ENCODE measurements at places on chromosomes 7 and 10.

DNA sequence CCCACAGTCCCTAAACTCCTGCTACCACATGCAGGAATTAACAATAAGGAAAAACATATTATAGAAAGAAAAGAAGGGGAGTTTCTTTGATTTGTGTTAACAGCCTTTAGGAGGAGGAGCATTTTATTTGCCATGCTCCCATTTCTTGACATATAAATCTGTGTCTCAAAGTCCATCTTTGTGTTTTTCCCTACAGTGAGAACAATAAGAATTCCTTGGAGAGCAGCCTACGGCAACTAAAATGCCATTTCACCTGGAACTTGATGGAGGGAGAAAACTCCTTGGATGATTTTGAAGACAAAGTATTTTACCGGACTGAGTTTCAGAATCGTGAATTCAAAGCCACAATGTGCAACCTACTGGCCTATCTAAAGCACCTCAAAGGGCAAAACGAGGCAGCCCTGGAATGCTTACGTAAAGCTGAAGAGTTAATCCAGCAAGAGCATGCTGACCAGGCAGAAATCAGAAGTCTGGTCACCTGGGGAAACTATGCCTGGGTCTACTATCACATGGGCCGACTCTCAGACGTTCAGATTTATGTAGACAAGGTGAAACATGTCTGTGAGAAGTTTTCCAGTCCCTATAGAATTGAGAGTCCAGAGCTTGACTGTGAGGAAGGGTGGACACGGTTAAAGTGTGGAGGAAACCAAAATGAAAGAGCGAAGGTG, 4.1 kb downstream of the IFIT2 start:
- DNase-seq = no peak

DNA sequence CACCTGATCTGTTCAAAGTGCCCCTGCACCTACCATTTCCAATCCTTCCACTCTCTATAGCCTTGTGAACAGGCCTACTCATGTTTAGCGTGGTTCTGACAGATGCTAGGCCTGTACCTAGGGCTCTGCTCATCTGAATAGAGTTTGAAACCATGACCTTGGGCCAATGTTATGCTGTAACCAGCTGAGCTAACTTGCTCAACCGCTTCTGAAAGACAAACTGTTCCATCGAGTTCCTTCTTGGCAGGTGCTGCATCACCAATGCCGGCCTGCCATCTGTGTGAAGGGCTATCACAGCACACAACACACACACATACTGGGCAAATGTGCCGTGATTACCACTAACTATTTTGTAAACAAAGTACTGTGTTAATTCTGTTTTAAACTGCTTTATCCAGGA, 419.0 kb upstream of the GALNT17 start:
- no peak for DNase-seq

GRCh38 chr10:124455441-124455840, 5.6 kb upstream of the NKX1-2 start:
- no peak for DNase-seq

DNA sequence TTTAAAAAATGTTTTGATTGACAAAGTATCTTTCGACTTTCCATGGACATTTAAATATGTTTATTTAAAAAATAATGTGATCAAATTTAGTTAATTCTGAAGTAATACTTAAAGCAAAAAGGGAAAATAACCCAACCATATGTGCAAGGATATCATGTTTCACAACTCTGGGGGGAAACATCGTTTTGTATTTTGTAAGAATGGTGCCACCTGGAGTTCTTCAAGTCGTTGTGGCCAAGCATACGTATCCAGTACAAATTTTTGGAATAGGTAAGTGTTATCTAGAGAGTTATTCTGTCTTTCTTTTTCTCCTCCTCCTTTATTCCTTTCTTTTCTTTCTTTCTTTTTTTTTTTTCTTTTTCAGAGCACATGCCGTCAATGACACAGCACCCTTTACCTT, 176.2 kb upstream of the CSTF2T start:
- no peak for DNase-seq

DNA sequence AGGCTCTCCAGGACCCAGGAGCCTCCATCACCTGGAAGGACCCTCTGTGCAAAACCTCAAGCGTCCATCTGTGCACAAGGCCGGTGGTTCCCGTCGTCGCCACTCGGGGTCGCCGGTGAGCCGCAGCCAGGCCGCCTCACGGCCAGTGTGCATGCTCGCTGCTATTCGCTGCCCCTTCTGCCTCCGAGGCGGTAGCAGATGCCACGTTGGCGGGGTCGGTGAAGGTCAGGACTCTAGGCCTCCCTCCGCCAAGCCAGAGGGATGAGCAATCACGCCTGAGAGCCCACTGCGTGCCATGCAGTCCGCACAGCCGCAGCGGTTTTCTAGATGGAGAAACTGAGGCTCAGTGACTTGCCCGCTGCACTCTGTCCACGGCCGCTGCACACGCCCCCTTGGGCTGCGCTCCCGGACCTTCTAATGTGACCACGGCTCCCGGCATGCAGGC, 5.7 kb downstream of the UPK3B start:
- DNase-seq = no peak

GRCh38 chr7:146565872-146566271, 449.3 kb downstream of the CNTNAP2 start:
- DNase-seq = no peak

DNA sequence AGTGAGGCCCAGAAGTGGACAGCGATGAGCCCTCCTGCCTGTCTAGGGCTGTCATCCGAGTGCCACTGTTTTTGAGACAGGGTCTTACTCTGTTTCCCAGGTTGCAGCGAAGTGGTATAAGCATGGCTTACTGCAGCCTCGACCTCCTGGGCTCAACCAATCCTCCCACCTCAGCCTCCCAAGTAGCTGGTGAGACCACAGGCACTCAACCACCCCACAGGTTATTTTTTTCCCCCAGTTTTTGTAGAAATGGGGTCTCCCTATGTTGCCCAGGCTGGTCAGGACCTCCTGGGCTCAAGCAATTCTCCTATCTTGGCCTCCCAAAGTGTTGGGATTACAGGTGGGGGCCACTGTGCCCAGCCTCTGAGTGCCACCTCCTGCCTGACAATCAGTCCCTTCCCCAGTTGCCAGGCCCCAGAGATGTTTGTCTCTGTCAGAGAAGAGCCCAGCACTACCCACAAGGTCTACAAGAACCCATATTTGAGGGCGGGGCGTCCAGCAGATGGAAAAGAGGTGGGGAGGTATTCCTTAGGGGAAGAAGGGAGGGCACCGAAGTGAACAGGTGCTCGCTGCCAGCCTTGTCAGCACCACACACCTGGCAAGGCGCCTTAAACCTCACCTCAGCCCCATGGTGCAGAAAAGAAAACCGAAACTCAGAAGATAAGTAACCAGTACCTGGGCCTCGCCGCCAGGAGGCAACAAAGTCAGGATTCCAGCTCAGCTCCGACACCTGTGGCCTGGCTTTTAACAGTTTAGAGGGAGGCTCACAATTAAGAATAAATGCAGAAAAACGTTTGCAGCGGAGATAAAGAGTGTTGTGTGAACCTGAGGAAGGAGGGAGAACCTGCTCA, 77.4 kb upstream of the ANLN start:
- DNase-seq = peak; percentile 65

- DNase-seq = no peak
Measured at GRCh38 chr10:118732245-118733165, 22.3 kb downstream of the CACUL1 start.

- DNase-seq = no peak
Measured at GRCh38 chr7:96499532-96499931, 177.6 kb upstream of the SLC25A13 start.

DNA sequence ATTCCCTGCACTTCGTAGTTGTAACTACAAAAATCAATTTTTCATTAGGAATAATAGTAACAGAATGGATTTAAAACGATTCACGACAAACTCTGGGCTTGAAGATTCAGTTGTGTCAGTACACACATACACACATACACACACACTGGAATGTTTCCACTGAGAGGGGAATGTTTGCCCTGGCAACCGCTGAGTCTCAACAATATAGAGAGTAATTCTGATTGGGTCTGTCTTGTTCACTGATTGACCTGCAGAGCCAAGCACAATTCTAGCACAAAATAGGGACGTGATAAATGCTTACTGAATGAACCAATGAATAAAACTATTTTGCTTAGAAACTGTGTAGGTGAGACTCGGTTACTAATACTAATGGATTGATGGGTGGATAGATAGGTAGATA, 204.4 kb upstream of the CCDC6 start:
- no peak for DNase-seq

GRCh38 chr7:40782836-40783235, 648.0 kb downstream of the SUGCT start:
- DNase-seq = no peak
